ENCODE measurements at places on chromosomes 4 and X.

DNA sequence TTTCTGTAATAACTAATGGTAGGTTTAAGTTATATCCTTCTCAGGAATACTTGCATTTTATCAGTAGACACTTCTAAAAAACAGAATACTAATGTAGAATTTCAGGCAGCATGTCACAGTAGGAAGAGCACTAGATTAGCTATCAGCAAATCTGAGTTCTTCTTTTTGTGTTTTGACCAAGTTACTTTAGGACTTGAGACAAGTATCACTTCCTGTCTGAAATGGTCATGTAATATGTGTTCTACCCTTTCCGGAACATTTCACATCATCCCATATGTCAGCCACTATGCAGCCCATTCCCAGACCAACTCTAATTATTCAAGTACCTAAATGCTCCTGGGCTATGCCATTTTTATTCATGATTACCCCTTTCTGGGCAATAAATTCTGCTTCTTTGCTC lies 401.8 kb upstream of the RPS6KA3 start:
- DNase-seq = no peak

DNA sequence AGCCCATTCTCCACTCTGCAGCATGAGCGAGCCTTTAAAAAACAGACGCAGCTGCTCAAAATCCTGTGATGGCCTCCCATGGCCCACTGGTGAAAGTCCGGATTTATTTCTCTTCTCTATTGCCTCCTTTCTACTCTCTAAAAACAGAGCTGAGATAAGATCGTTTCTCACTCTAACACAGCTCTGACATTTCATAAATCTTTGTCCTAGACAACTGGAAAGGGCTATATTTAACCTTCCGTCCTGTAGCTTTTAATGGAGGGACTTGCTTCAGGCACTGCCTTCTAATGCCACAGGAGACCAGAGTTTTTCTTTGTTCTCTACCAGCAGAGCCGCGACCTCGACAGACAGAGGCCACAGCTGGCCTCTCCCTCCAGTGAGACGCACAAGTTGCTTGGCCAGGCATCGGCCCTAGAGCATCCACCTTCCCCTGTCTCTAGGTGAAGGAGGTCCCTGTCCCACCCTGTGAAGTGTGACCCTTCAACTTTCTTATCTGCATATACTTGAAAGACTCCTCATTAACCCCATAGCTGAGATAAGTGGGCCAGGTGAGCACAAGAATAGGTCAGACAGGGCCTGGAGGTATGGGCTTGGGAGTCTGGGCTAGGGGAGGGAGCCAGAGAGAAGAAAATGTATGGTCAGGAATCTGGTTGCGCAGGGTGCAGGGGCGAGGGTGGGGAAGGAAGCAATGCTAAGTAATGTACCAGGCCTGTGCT lies 50.0 kb downstream of the RTL5 start:
- no peak for DNase-seq

- no peak for DNase-seq
Observed at GRCh38 chr4:67894659-67895058, 10.9 kb upstream of the TMPRSS11D start.

- DNase-seq = no peak
Observed at GRCh38 chr4:162782778-162783525, 383.7 kb downstream of the NAF1 start.

DNA sequence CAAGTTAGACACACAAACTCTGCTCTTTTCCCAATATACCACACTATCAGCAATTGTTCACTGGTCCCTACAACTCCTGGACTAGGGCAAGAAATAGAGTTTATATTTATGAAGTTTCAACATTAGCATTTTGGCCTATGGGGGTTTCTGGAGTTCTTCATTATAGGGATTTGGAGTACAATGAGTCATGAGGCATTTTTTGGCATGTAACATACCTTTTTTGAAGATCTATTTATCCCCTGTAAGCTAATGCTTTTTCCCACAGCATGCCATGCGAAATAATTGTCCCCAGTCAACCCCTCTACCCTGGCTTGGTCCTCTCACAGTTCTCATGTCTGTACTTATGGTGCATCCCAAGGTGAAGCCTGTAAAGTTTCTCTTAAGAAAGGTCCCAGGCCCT lies 36.7 kb upstream of the EDA2R start:
- no peak for DNase-seq

DNA sequence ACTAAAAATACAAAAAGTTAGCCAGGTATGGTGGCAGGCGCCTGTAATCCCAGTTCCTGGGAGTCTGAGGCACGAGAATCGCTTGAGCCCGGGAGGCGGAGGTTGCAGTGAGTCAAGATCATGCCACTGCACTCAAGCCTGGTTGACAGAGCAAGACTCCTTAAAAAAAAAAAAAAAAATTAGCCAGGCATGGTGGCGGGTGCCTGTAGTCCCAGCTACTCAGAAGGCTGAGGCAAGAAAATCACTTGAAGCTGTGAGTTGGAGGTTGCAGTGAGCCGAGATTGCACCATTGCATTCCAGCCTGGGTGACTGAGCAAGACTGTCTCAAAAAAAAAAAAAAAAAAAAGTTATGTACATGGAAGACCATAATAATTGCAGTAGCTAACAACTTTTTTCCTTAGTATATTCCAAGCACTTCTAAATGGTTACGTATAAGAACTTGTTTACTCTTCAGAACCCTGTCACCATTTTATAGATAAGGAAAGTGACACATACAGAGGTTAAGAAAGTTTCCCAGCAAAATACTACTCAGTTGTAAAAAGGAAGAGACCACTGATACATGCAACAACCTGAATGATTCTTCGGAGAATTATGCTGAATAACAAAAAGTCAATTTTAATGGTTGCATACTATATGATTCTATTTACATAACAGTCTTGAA lies 24.5 kb downstream of the RUFY3 start:
- DNase-seq = no peak

DNA sequence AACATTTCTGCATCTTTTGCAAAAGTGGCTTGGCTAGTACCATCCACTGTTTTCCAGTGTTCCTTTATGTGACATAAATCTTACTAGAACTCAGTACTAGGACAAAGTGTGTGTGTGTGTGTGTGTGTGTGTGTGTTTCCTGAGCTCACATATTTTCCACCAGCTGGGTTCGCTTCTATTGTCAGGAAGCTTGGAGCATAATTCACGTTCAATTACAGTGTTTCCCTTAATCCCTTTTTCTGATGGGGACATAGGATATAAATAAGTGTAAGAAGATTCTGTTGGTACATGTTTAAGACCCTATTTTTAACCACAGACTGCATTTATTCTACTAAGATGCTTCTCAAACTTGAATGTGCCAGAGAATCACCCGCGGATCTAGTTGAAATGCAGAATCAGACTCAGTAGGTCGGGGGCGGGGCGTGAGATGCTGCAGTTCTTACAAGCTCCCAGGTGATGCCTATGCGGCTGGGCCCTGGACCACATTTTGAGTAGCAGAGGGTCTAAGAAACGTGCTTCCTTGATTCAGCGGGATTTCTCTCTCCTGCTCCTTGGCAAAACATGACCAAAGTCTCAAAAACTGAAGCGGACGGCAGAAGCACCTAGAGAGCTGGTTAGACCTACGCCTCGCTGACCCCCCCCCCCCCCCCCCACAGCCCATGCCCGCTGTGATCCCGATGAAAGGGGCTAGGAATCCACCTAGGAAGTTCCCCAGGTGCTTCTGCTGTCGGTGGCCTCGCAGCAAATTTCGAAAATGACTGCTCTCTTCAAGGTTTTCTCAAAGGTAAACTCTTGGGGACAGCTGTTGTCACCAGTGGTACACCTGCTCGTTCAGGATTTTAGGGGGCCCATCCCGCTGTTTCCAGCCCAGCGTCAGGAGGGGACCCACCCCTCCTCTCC lies 797 bp downstream of the CD99L2 start:
- peak; percentile 65 for DNase-seq

- DNase-seq = no peak
Observed at GRCh38 chr4:93144644-93145043, 683.9 kb upstream of the ATOH1 start.

- no peak for DNase-seq
Observed at GRCh38 chrX:69932323-69932722, 117.4 kb downstream of the AWAT2 start.

DNA sequence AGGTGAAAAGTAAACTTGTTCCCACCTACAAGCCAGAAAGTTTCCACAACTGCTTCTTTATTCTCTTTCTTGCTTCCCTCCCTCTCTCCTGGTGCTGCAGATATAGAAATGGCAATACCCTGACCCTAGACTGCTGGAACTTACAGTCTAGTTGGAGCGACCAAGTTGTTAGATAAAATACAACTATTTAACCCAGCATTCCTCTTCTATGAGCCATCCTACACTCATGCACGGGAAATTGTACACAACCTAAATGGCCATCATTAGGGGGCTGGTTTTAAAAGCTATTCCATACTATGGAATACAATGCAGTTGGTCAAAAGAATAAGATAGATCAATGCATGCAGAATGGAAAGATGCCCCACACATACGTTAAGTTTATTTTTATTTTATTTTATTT lies 41.1 kb downstream of the PJA1 start:
- no peak for DNase-seq

DNA sequence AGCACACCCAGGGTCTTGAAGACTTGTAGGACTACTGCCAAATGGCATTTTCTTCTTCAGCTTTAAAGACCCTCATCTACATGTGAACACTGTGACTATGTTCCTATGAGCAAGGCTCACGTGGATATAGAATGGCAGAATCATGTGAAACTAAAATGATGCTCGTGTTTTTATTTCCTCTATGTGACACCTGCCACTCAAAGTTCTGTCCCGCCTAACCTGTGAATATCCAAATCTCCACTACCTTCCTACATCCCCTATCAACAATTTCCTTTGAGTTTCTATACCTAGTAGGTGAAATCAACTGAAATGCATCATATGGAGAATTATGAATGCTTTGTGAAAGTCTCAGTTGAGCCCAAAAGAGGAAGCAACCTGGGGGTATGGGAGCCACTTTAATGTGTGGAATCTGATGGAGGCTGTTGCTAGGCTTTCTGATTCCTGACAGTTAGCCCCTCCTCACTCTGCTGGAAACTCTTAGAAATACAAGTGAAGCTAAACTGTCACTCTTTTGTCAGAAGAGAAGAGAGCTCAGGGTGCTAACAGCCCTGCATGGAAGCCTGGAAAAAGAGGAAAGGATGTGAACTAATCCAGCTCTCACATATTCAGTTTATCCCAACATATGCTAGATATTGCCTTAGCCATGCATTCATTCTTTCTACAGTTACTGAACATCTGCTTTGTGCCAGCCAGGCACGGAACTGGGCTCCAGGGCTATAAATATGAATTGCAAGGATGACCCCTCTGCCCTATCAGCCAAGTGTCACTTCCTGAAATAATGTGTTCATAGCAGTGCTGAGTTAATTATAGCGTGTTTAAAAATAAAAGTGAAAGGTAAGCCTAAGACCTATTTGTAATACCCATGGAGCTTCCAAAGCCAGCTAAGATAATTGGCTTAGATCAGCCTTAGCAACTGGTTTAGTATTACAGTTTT lies 11.0 kb downstream of the LHFPL1 start:
- DNase-seq = no peak

- DNase-seq = no peak
Observed at GRCh38 chr4:159540501-159540900, 437.6 kb downstream of the RAPGEF2 start.

DNA sequence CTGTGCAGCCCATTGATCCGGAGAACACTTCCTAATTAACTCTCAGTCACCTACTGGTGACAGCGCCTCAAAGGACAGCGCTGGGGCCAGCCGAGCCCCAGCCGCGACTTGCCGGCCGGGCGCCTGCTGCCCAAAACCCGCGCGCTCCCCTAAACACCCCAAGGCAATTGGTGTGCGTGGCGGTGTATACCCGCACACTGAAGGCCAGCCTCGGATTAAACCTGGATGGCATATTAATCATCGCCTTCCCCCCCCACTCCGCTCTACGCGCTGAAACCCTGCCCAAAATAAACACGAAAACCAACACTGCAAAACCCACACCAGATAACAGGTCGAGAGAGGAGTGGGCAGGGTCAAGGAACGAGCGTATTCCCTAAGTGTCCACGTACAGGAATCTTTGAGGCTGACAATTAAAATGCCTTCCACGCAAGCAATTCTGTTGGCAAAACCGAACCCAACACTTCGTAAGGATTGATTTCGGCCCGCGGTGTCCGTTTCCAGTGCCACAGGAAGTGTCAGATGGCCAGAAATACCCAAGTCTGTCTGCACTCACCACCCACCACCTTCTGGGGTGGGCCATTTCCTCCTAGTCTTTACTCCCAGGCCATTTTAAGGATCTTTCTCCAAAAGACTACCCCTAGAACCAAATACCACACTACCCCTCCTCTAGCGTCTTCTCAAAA lies 2.7 kb downstream of the BCOR start:
- DNase-seq = no peak

GRCh38 chr4:126850286-126850685 lies 782.5 kb upstream of the INTU start:
- no peak for DNase-seq

DNA sequence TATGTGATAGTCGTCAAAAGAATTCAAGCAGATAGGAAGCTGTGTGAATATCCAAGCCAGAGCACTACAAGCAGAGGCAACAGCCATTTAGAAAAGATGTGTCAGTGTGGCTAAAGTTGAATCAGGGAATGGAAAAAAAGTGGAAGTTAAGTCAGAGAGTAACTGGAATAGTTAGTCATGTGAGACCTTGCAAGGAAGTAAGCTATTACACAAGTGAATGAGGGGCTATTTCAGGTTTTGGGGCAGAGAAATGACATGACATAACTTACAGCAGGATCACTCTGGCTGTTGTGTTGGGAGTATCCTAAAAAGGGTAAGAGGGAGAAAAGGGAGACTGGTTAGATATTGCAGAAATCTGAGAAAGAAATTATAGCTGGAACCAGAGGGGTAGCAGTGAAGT lies 236.6 kb upstream of the PCDH18 start:
- DNase-seq = no peak

GRCh38 chrX:133869270-133869669 lies 116.1 kb downstream of the GPC3 start:
- no peak for DNase-seq

- peak; percentile 37 for DNase-seq
Observed at GRCh38 chr4:186037692-186038658, 31.0 kb upstream of the TLR3 start.

DNA sequence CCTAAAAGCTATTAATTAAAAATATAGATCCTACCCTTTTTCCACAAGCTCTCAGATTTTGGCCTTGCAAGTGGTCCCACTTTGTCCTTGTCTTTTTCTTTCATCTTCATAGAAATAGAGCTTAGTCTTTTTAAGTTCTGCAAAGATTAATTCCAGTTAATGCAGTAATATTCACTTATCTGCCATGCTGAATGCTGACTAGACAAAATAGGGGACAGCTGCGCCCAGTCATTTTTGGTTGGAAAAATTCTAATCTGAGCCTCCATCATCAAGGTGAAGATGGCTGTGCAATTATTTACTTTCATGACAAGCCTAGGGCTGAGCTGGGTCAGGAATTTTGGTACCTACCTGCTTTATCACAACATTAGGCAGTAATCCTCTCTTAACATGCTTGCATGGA lies 241.3 kb upstream of the CXorf66 start:
- DNase-seq = no peak
